ENCODE measurements at places on chromosomes 1 and 21.

GRCh38 chr1:154712166-154712810 lies 104.3 kb upstream of the ADAR start:
- DNase-seq: no peak

DNA sequence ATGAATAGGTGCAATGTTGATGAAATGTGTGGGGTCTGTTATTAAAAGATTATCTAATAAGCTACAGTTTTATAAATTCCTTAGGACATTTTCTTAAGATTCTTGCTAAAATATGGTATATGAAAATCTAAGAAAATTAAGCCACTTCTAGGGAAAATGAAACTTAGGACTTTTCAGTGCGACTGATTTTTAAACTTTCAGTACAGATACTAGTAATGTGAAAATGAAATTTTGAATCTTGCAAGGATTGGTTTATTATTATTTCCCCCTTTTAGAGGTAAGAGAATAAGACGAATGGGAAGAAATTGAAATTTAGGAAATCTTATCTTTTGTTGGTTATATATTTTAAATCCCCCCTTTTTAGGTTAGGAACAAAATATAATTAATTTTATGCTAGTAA lies 16.4 kb downstream of the CAPZA1 start:
- DNase-seq: no peak

GRCh38 chr1:119956306-119956705 lies 60.0 kb upstream of the ADAM30 start:
- no peak for DNase-seq

GRCh38 chr1:160052936-160053335 lies 17.0 kb downstream of the KCNJ10 start:
- DNase-seq: no peak

DNA sequence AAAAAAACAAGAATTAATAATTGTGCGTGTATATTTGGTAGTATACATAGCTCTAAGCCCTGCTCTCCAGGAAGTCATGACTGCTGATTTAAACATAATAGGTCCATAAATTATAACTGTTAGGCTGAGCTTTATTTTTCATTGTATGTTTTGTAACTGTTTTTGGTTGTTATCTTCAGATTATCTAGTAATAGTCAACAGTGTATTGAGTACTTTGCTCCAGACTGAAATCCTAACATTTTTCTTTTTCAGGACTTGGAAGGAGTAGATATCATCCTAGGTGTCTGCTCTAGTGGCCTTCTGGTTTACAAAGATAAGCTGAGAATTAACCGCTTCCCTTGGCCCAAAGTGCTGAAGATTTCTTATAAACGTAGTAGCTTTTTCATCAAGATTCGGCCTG lies 90.9 kb downstream of the TMEM200B start:
- no peak for DNase-seq

GRCh38 chr1:84973498-84974334 lies 23.2 kb downstream of the MCOLN2 start:
- no peak for DNase-seq

- no peak for DNase-seq
Measured at GRCh38 chr1:205920159-205920558, 23.1 kb downstream of the SLC26A9 start.

DNA sequence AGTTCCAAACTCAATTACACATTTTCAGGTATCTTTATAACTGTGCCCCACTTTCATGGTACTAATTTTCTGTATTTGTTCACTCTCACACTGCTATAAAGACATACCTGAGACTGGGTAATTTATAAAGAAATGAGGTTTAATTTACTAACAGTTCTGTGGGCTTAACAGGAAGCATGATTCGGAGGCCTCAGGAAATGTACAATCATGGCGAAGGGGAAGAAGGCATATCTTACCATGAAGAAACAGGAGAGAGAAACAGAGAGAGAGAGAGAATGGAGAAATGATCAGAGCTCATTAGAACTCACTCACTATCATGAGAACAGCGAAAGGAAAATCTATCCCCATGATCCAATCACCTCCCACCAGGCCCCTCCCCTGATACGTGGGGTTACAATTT lies 874.1 kb upstream of the B3GALT2 start:
- no peak for DNase-seq

- no peak for DNase-seq
Measured at GRCh38 chr1:154190550-154190949, 1.4 kb downstream of the TPM3 start.

DNA sequence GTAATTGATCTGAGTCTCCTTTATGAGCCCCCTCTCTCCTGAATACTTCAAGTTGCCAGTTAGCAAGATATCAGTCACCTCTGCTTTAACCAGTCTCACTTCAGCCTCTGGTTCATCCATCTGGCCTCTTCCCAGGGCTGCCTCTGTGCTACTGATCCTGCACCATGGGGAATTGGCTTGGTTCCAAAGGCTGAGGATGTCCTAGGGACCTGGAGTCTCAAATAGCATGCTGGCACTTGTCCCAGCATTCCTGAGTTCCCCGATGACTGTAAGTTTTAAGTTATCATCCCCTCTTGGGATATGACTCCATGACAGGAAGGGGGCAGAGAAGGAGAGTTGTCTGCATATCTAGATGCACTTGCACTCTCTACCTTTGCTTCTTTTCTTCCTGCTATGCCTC lies 252.0 kb downstream of the PTBP2 start:
- no peak for DNase-seq
